Activated CD4-positive, CD25-positive, alpha-beta regulatory T cell (primary cell): ENCODE measurements at places on chromosomes 2 and 18.

DNA sequence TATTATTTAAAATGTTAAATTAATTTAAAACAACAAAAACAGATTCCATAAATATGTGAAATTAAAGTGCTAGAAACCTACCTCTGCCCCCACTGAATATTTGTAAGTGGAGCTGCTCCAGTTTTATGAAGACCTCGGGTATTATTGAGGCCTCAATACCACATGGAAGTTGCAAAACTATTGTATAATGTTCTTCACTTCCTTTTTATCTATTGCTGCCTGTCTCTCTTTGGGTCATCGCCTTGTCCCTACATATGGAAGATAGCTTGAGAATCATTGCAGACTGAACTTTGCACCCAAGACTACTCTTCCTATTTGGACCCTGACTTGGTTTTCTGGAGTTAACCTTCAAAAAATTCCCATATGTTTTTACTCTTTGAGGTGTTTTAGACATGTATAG, 212.1 kb upstream of the NETO1 start:
- DNase-seq, result no peak

DNA sequence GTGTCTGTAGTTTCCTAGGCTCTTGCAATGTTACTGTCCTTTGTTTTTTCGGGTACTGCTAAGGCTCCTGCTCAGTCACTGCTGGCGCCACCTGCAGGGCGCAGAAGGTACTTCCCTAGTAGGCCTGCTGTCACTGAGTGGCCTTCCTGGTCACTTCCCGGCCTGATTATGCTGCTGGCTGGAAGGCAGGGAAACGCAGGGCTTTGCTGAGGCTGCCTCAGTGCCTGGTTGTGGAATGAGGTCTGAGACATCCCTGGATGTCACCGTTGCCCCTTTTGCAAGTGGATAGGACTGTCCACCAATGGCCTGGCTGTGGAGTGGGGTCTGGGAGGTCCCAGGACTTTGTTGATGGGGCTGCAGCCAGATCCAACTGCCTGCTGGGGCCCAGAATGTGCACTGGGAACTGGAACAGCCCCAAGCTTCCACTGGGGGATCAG, 13.1 kb downstream of the DAW1 start:
- no peak for DNase-seq

- DNase-seq, result no peak
Observed at GRCh38 chr18:49016648-49017539, 66.1 kb upstream of the SMAD7 start.

DNA sequence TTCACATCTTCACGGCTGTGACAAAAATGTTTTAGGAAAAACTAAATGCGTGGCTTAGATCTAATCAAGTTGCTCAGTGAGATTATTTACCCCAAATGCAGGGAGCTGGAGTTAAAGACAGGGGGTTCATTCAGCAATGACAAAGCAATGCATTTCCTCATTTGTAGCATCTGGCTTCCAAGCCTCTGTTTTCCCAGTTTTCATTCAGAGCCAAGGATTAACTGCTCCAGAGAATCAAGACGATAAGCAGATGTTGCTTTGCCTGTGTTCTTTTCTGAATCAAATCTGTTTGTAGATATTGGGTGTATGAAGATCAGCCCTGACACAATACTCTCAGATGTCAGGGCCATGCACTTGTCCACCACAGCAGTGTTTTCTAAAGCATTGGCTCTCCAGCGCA, 147.4 kb upstream of the SIX2 start:
- DNase-seq, result no peak

- no peak for DNase-seq
Observed at GRCh38 chr2:119958670-119959268, 54.1 kb upstream of the EPB41L5 start.
